Kidney epithelial cell (primary cell): ENCODE measurements at places on chromosomes 3 and 15. TPM values are rescaled to one million over a fixed set of nuclear protein-coding genes. Genes with fewer than 3 reads are reported as not detected.

DNA sequence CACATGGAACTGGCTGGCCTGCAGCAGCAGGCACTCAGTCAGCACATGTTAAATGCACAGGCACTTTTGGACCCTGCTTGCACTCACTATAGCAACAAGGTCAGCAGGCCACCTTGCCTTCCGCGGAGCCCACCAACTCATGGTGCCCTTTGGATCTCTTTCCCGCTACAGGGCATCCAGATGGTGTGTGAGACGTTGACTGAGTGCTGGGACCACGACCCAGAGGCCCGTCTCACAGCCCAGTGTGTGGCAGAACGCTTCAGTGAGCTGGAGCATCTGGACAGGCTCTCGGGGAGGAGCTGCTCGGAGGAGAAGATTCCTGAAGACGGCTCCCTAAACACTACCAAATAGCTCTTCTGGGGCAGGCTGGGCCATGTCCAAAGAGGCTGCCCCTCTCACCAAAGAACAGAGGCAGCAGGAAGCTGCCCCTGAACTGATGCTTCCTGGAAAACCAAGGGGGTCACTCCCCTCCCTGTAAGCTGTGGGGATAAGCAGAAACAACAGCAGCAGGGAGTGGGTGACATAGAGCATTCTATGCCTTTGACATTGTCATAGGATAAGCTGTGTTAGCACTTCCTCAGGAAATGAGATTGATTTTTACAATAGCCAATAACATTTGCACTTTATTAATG, 85.0 kb downstream of the TGFBR2 start:
- DNase-seq = no peak

DNA sequence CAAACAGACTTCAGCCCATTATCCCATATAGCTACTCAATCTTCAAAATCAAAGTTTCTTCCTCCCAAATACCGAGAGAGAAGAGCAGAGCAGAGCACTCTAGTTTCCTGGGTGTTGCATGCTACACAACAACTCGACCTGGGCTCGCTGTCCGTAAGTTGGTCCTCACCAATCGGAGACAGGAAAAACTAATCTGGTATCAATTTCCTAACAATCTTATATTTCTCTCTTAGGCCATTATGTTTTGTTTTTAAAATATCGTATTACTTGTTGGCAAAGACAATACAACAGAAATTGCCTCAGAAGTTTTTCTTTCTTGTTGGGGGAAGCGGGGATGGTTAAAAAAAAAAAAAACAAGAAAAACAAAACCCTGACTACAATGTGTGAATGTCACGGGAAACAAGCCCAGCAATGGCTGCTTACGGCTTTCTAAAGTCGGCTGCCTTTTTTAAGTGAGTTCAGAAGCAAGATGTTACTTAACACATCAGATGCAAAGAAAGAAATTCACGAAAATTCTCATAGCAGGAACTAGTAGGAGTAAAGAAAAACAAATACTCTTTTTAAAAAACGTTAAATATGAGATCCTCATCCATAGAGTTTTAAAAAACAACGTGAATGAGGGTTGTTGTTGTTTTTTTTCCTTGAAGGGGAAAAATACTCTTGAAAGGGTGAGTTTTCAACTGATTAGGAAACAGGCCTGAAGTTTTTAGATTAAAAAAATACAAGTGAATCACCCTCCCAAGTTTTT, 1.9 kb downstream of the VGLL4 start:
- DNase-seq = no peak

DNA sequence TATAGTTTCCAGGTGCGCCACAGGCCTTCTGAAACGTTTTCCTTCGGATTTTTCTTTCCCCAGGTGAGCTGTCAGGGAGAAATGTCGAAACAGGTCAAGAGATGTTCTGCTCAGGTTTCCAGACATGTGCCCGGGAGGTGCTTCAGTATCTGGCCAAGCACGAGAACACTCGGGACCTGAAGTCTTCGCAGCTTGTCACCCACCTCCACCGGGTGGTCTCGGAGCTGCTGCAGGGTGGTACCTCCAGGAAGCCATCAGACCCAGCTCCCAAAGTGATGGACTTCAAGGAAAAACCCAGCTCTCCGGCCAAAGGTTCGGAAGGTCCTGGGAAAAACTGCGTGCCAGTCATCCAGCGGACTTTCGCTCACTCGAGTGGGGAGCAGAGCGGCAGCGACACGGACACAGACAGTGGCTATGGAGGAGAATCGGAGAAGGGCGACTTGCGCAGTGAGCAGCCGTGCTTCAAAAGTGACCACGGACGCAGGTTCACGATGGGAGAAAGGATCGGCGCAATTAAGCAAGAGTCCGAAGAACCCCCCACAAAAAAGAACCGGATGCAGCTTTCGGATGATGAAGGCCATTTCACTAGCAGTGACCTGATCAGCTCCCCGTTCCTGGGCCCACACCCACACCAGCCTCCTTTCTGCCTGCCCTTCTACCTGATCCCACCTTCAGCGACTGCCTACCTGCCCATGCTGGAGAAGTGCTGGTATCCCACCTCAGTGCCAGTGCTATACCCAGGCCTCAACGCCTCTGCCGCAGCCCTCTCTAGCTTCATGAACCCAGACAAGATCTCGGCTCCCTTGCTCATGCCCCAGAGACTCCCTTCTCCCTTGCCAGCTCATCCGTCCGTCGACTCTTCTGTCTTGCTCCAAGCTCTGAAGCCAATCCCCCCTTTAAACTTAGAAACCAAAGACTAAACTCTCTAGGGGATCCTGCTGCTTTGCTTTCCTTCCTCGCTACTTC, 3.8 kb downstream of the BHLHE40 start:
- no peak for DNase-seq

DNA sequence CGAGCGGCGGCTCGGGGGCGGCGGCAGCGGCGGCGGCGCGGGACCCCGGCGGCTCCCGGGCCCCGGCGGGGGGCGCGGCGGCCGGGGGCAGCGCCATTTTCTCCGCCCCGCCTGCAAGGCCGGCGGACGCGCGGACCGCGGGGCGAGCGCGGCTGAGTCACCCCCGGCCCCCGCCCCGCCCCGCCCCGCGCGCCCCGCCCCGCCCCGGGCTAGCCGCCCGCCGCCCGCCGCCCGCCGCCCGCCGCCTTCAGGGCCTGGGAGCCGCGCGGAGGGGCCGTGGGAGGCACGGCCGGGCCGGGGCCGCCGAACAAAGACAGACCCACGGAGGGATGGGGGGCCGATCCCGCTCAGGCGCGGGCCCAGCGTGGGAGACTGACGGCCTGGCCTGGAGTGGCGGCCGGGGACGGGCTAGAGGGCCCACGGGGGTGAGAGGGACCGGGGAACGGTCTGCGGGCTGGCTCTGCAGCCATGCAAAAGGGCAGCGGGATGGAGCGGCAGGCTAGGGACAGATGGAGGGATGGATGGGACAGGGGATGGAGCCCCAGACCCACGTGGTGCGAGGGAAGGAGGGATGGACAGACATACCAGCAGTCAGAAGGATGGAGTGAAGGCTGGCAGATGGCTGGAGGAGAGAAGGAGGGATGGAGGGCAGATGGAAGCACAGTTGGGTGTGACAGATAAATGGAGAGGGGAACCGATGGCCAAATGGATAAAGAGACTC, at the start of gene EIF4E3:
Gene EIF4E3 (minus strand): TSS at position 132 of the 721 bp plus-strand sequence. CDS start 35 bp downstream, at position 97.
- no peak for DNase-seq

- DNase-seq = no peak
Observed at GRCh38 chr15:82650046-82650670, 3.0 kb upstream of the CPEB1 start.

GRCh38 chr15:99167201-99167600, 62.3 kb downstream of the SYNM start:
- no peak for DNase-seq

GRCh38 chr15:27358751-27359434, 387.9 kb downstream of the GABRG3 start:
- DNase-seq = no peak

- no peak for DNase-seq
Observed at GRCh38 chr15:71364117-71364584, 248.9 kb downstream of the THSD4 start.

GRCh38 chr3:48187301-48187578, 977 bp downstream of the CDC25A start:
- no peak for DNase-seq

GRCh38 chr3:159616234-159616825, 372.3 kb upstream of the IL12A start:
- no peak for DNase-seq

GRCh38 chr3:181722156-181722555, 10.4 kb downstream of the SOX2 start:
- DNase-seq = no peak

DNA sequence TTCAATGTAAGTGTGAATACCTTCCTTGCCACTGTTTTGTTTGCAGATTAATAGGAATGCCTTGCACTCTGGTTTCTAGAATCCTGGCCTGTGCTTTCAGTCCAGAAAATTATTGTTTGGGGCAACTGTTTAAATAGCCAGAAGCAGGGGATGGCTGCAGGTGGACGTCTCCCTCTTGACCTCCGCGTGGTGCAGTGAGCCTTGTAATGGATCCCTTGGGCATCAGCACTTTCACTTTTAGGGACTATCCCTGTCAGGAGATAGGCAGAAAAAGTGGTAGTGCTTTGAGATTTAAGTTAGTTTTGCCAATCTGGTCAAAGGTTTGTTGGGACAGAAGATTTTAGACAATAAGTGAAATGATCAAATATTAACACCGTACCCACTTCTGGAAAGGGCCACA, 178.6 kb upstream of the BHLHE40 start:
- DNase-seq = no peak

DNA sequence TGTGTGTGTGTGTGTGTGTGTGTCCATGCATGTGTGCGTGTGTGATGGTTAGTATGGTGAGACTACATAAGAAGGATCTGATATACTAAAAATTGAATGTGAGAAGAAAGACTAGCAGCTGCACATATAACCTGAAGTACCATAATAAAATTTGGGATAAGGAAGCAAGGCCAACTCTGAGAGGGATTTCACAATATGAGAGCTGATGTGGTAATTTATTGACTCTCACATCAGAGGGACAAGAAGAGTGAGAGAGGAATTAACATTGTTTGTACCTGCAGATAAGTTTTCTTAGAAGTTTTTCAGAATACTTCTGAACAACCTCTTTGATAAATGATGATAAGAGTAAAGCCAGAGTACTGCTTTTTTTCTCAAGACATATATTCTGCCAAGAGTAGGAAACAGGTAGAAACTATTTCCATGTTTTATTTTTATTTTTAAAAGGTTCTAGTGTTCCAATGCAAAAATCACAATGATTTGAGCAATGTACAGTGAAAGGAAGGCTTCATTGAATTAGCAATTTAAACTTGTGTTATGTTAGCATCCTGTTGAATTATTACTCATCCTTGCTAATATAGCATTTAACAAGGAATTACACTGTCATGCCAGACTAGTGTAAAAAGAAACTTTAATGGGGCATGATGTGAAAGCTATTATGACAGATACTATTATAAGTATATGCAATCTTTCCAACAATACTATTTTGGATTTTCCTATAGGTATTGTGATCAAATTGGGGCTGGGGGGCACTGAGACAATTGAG, 415.5 kb upstream of the ARPP21 start:
- no peak for DNase-seq

ZBTB20 gene
- total RNA-seq = 32.5 and 34.9 TPM in 2 replicates

GRK7 gene
- not detected in 2 replicates for total RNA-seq

ZNF860 gene
- total RNA-seq = 1.3 and 2.2 TPM in 2 replicates

ZBBX gene
- total RNA-seq = 1.1 and 3.5 TPM in 2 replicates

SPINK8 gene
- not detected in 2 replicates for total RNA-seq

KLF13 gene
- 66.2 and 67.7 TPM in 2 replicates for total RNA-seq

SLC49A4 gene
- total RNA-seq = 17.2 and 24.7 TPM in 2 replicates
